ENCODE measurements at places on chromosomes 13 and 19.

GRCh38 chr13:76942363-76942762, 5.9 kb upstream of the ACOD1 start:
- DNase-seq, result no peak

- DNase-seq, result no peak
Measured at GRCh38 chr13:73499695-73500094, 440.9 kb downstream of the KLF5 start.

DNA sequence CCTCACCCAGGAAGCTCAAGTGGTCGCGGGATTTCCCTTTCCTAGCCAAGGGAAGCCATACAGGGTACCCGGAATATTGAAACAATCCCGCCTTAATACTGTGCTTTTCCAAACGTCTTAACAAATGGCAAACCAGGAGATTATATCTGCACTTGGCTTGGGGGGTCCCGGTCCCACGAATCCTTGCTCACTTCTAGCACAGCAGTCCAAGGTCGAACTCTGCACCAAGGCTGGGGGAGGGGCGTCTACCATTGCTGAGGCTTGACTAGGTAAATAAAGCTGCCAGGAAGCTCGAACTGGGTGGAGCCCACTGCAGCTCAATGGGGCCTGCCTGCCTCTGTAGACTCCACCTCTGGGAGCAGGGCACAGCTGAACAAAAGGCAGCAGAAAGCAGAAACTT, 1644.8 kb downstream of the PCDH9 start:
- no peak for DNase-seq

DNA sequence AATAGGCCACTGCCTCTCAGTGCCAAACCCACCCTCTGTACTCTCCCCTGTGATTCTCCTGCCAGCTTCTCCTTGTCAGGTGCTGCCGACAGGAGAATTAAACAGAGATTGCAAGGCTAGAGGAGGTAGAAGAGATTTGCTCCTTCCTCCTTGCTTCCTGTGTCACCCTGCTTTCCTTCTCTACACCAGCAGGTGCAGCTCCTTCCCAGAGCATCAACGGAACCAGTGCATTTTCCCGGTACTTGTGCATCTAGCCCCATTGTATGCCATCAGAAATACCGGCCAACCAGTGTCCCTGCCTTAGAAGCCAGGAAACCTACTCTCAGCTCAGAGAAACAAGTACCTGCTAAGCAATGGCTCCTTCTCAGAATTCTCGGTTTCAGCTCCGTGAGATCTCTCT, 253.2 kb downstream of the SUCLA2 start:
- no peak for DNase-seq

GRCh38 chr13:85148009-85148408, 651.2 kb downstream of the SLITRK6 start:
- DNase-seq, result no peak

GRCh38 chr19:8610936-8611300, 403 bp upstream of the ADAMTS10 start:
- no peak for DNase-seq

- no peak for DNase-seq
Measured at GRCh38 chr13:20064128-20064527, 96.7 kb downstream of the GJA3 start.

- DNase-seq, result no peak
Measured at GRCh38 chr19:23817519-23817918, 58.8 kb upstream of the ZNF681 start.

DNA sequence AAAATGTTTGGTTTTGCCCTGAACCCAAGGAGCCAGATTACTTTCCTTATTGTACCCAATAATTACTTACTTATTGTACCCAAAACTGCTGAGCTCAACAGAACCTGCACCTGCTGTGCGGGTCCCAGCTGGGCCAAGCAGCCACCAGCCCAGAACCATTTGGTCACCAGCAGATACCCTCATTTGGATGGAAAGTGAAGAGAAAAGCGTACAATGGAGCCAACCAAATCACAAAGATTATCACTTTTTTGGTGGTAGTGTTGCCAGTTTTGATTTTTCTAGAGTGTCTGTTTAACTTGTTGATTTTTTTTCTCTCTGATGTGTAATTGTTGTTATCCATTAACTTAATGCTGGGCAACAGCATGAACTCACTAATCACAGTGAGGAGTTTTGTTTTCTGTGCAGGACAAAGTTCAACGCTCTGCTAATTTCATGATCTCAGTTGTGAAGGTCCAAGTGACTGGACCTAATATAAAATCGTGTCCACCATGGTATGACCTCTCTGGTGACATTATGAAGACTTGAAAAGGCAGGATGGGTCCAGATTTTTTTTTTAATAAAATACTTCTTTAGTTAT, 23.8 kb downstream of the SPATA13 start:
- no peak for DNase-seq

DNA sequence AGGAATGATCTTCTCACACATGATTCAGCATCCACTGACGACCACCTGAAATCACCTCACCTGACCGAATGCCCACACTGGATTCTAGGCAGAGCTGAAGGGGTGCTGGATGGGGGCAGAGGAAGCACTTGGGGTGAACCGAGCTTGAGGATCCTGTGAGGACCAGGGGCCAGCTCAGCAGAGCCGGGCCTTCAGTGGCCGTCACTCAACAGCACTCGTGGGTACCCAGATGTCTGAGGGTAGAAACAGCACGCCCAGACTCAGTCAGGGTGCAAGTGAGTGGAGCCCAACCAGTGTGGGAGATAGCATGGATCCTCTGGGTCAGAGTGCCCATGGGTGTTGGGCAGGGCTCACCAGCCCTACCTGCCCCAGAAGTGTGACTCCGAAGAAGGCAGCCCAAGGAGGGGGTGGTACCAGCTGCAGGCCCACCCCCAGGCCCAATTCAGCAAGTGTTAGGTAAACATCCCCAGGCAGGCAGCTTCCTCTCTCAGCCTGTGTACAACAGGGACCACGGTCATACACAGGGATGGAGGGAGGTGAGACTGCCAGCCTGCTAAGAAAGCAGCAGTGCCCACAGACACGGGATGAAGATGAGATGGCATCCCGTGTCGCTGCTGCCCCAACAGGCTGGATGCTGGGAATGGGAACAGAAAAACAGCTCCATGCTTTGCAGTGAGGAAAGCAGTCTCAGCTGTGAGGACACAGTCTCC, 16.6 kb downstream of the GJA3 start:
- DNase-seq, result no peak

GRCh38 chr19:5089283-5089682, 120.4 kb downstream of the KDM4B start:
- DNase-seq, result no peak

- DNase-seq, result no peak
Measured at GRCh38 chr13:49908637-49909036, 27.5 kb downstream of the SPRYD7 start.

DNA sequence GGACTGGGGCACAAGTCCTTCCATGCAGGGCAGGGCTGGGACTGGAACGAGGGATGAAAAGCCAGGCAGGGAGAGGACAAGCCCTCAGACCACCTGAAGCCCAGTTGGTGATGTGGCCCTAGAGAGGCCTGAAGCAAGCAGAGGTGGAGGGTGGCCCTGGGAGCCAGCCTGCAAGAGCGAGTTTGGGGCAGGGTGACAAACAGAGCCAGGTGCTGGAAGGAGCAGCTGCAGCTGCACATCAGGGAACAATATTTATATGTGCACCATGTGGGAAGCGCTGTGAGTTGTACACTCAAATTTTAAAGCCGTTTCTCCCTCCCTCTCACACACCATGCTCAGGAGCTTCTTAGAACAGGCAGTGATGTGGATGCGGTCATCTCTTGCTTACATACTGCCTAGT, 67.8 kb downstream of the FGF9 start:
- no peak for DNase-seq

- no peak for DNase-seq
Measured at GRCh38 chr13:59459972-59460371, 703.8 kb downstream of the DIAPH3 start.

- no peak for DNase-seq
Measured at GRCh38 chr19:24033963-24034342, 53.0 kb upstream of the ZNF254 start.

DNA sequence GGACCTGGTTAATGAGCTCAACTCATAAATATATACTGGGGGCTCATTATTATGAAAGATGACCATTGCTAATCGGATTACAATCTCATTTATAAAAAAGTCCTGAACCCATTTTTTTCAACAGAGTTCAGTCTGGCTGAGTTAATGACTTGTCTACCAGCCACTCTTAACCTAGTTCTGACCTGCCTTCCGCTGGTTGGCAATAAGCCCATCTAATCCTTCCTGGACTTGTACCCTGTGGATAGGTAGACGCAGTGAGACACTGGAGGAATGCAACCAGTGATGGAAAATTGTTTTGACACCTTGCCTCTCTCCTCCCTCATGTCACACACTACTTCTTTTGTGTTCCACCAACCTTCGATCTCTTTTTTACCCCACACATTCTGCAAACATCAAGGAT, 279.9 kb downstream of the FOXO1 start:
- DNase-seq, result no peak

All from GM18507 (cell line).